ENCODE measurements at places on chromosomes 1 and 21.

DNA sequence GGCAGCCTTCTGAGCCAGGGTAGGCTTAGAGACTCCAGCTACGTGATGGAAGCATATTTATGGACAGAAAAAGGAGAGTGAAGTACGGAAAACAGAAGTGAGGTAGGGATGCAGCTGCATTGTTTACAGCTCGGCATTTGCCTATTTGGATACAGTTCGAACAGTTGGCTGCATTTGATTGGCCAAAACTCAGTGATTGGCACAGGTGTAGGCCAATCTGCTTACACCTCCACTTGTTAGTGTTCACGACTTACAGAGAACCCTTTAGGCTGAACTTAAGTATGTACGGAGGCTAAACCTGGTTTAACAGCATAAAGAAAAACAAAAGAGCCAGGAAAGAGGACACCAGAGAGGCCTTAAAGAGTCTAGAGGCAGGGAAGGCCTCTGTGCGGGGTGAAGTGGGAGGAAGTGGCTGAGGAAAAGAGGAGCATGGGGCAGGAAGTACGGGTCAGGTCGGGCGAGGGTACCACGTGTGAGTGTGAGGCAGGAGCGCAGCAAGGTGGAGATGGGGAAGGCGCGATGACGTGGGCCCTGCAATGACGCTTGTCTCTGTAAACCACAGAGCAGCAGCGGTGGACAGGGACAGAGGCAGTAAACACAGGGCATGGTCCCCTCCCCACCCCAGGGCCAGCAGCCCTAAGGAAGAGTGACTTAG, 32.0 kb downstream of the RSPH1 start:
- DNase-seq: no peak

DNA sequence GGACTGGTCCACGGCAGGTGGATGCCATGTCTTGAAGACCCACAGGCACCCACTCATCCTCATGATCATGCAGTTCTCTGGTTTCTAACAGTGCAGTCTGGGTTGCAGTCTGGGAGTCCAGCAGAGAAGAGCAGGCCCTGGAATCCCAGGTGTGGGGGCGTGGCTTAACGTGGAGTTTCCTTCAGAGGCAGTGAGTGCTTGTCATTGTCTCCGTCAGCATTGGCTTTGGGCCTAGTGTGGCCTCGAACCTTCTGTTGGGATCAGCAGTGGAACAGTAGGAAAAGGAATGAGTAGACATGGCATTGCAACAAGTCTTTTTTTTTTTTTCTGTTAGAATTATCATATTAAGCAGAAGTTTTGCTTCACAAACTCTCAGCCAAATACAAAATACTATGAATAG, 12.8 kb downstream of the LGALS8 start:
- no peak for DNase-seq

GRCh38 chr1:29621826-29622435, 385.6 kb downstream of the PTPRU start:
- DNase-seq: no peak

- peak; percentile 72 for DNase-seq
These were observed 17.6 kb downstream of the RIT1 start for GRCh38 chr1:155893389-155894142.

GRCh38 chr1:153390938-153391710, at the start of gene S100A8:
TSS of gene S100A8 (minus strand) at chr1:153391073. CDS start at chr1:153390535, 538 bp downstream.
- no peak for DNase-seq

DNA sequence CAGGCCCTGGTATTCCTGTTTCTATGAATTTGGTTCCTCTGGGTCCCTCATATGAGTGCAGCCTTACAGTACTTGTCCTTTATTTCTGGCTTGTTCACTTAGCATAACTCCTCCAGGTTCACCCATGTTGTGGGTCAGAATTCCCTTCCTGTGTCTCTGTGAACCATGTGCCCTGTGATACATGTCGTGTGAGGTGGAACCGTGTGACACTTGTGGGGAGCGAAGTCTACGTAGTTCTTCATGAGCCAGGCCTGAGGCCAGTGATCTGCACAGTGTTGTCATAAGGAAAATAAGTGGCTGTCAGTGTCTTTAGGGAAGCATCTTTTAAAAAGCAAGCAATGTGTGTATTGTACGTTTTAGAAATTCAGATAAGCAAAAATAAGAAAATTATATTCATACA, 122.8 kb downstream of the GALNT2 start:
- no peak for DNase-seq

DNA sequence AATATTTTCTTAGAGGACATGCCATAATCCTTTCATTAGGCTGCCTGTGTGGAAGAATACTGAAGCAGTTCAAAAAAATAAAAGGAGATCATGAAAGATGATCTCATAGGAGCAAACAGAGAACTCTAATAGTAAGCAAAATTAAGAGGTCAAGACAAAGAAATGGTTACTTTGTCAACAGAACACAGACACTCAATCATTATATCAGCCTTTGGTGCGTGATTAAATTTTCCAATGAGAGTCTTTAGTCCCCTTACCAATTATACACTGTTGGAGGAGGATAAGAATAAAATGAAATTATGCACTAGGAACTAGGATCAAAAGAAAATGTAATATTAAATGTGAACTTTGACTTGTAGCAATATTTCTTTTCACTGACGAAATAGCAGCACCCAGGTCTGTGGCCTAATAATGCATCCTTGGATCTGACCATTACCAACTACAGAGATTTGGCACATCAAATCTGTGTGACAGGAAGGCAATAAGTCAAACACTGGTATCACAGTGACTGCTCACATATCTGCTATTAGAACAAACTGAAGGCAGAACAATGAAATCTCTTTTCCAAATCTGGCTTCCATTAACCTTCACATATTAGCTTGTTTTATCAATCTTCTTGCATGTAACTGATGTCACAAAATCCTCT, 1812.9 kb downstream of the PLA2G4A start:
- no peak for DNase-seq

DNA sequence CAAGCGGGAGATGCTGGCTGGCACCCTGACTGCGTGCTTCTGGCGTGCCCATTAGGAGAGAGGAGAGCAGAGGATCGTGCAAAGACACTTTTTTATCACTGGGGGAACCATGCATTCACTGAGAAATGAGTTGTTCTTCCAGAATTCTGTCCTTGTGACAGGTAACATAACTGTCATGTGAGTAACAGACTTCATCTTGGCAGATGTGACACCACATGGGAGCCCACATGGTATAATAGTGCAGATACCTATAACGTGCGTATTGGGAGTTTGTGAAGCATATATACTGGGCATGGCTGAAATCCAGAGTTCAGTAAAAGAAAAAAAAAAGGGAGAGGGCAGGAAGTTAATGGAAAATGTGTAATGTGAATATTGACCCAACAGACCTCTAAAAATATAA, 159.6 kb upstream of the BACE2 start:
- no peak for DNase-seq

DNA sequence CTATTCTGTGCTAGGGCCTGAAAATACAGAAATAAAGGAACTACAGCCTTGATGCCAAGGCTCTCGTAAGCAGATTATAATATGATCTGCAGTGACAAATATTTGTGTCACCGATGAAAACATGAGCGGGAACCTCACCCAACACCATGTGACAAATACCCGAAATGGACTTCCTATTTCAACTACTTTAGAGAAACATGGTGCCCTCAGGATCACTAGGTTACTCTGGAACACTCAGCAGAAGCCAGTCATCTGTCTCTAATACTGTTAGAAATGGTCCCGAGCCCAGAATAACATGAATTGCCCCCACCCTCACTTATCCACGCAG, 463 bp upstream of the VAMP3 start:
- DNase-seq: no peak

DNA sequence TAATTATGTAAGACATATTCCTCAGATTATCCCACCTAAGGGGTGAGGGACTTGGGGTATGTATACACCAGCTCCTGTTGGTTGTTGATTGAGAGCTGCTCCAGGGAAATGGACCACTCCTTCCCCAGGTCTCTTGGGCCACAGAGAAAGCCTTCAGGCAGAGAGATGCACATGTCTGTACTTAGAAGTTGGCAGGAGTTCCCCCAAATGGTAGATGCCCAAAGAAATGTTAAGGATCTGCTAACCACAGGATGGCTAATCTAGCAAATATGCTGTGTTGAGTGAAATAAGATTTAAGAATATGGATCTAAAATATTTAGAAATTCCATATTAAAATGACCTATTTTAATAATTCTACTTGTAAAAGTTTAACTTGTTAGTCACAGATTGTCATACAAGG, 100.8 kb upstream of the DNAH14 start:
- DNase-seq: no peak

DNA sequence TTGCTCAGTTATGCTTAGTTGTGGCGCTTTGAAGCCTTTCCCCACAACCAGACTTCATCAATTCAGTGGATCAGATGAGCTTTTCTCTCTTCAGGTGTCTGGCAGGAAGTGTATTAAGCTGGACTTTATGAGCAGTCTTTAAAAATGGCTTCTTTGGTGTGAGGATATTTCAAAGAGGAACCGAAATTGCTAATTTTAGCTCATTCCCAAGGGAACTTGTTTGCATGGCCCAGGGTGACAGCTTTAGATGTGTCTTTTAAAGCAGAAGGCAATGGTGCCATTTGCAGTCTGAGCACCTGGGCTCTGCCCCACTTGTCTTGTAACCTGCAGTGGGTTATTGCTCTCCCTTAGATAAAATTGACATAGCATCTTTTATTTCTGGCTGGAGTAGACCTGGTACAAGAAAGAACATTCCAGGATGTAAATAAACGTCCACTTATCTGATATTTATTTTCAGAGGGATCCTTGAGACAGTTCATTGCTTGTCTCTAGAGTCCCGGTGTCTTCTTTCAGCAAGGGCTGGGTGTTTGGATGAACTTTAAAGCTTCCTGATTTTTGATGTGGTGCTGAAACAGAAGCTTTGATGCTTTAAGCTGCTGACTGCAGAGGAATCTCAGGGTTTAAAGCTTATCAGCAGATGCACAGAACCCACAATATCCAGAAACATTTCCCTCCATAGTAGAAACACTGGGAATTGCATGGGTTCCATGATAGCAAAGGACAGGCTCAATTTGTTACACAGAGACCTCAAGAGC, 241.7 kb downstream of the ADGRL2 start:
- DNase-seq: no peak

DNA sequence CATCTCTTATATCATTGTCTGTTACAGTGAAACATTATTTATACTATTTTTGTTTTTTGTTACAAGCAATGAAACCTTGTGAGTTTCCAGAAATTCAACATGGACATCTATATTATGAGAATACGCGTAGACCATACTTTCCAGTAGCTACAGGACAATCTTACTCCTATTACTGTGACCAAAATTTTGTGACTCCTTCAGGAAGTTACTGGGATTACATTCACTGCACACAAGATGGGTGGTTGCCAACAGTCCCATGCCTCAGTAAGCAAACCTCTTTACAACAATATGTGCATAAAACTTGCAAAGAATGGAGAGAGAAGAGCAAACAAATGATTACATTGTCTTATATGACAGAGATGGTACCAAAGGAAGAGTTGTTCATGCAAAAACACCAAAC, 22.4 kb downstream of the CFHR4 start:
- no peak for DNase-seq

DNA sequence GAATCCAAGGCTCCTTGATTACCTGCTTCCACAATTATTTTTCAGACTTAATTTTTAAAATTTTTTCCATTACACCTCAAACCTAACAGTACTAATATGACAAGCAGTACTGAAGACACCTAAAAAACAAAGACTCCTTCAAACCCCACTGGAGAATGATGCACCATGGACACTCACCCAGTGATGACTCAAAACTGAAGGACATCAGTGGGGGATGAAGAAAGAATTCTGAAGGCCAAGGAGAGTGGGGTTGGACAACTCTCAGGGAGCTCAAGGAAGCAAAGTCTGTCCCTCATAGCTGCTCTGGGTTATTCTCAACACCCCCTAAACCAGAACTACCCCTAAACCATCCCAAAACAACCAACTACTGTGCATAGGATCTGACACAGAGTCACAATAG, 2.4 kb upstream of the ARHGAP29 start:
- DNase-seq: no peak

DNA sequence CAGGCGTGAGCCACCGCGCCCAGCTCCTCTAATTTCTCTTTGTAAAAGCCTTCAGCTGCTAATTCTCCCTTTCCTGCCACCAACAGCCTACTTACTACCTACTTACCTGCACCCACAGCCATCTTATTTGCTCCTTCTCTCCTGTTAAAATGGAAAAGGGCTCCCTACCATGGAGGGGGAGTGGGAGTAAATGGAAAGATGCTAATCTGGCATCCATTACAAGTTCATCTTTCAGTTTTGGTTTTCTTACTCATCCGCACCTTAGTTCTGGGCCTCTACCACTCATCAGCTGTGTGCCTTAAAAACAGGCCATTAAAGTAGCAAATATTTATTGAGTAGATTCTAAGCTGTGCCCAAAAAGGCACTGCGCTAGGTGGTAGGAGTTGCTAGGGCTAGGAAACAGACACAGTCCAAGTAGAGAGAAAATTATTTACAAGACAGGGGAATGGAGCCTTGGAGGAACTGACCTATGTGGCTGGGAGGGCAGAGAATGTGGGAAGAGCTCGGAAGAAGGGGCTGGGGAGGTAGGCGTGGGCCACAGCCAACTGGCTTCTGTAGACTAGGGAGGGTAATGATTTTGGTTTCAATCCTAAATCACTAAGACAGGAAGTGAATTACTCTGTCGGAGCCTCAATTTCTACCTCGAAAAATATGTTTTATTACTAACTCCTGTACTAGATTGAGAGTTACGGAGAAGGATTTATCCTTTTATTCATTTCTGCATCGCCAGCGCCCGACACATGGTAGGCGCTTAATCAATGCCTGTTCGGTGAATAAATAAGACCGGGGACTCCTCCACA, 685 bp upstream of the DDI2 start:
- no peak for DNase-seq

GRCh38 chr1:53979712-53980450, 33.7 kb downstream of the LRRC42 start:
- DNase-seq: no peak

DNA sequence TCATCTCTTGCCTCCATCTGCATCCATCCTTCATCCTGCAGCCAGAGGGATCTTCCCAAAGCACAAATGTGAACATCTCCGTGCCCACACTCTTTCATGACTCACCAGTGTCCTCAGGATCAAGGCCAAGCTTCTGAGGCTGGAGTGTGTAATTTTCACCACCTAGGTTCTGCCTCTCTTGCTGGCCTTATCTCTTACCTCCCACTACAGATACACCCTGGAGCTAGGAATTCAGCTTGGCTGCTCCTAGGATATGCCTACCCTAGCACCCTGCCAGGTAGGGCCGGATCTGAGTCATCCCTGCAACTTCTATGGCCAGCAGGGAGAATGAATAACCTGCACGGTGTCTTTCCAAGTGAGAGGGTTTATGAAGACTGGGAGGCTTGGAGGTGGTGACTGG, 208.7 kb upstream of the CSF3R start:
- DNase-seq: no peak

- no peak for DNase-seq
These were observed 15.6 kb upstream of the PLEKHG5 start for GRCh38 chr1:6507037-6507428.

Data from amniotic stem cell (primary cell).